ENCODE measurements at places on chromosomes 4 and X. TPM values are rescaled to one million over a fixed set of nuclear protein-coding genes. Genes with fewer than 3 reads are reported as not detected.

COL25A1 gene
- 18.6 TPM for polyA plus RNA-seq

MAGEC1 gene
- polyA plus RNA-seq = not detected

BCOR gene
- 48.9 TPM for polyA plus RNA-seq

CT45A5 gene
- not detected for polyA plus RNA-seq

MAGEA11 gene
- polyA plus RNA-seq = not detected

RXFP1 gene
- polyA plus RNA-seq = 0.10 TPM

HPGD gene
- polyA plus RNA-seq = 141 TPM

CT45A3 gene
- polyA plus RNA-seq = not detected

GPR119 gene
- polyA plus RNA-seq = not detected

F8A1 gene
- 16.2 TPM for polyA plus RNA-seq

SLITRK4 gene
- polyA plus RNA-seq = 12.4 TPM

NPNT gene
- polyA plus RNA-seq = 17.6 TPM

NUDT11 gene
- polyA plus RNA-seq = 13.8 TPM

ANXA10 gene
- polyA plus RNA-seq = not detected

TCEAL4 gene
- 193 TPM for polyA plus RNA-seq

UCP1 gene
- polyA plus RNA-seq = 0.29 TPM

INTS6L gene
- 23.6 TPM for polyA plus RNA-seq

HDAC8 gene
- 33.7 TPM for polyA plus RNA-seq

AR gene
- polyA plus RNA-seq = 3.9 TPM

PHEX gene
- polyA plus RNA-seq = 0.37 TPM

MBNL3 gene
- polyA plus RNA-seq = 35.3 TPM

NLGN4X gene
- polyA plus RNA-seq = 13.6 TPM

ZAR1 gene
- 0.15 TPM for polyA plus RNA-seq

NIPAL1 gene
- polyA plus RNA-seq = 10.7 TPM

SLIT2 gene
- polyA plus RNA-seq = 46.2 TPM

BGN gene
- 191 TPM for polyA plus RNA-seq

BMX gene
- polyA plus RNA-seq = 0.75 TPM

WAS gene
- polyA plus RNA-seq = 2.8 TPM

RHOXF1 gene
- 2.4 TPM for polyA plus RNA-seq

NUP62CL gene
- polyA plus RNA-seq = 10.8 TPM

Data from left renal pelvis (tissue), 4 donors.